ENCODE measurements at places on chromosomes 1 and 21. TPM values are rescaled to one million over a fixed set of nuclear protein-coding genes. Genes with fewer than 3 reads are reported as not detected.

Gene TSSK3
- total RNA-seq: not detected

Gene OR2M3
- total RNA-seq: not detected

DNA sequence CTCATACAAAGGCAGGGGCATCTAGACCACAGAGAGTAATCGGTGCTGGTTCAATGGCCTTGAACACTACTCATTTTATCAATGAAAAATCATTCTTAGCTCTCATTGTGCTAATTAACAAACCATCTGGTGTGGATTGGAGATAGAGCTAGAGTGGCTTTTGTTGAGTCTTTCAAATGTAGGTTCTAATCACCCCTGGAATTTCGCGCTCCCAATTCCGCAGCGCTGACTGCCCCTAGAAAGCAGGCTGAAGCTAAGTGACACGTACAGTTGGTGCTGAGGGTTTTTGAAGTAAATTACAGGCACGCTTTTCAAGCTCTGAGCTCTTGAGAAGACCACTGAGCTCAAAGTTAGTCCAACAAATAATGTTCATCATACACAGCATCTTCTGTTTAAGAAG is 31.2 kb upstream of the CA6 start:
- DNase-seq: no peak

DNA sequence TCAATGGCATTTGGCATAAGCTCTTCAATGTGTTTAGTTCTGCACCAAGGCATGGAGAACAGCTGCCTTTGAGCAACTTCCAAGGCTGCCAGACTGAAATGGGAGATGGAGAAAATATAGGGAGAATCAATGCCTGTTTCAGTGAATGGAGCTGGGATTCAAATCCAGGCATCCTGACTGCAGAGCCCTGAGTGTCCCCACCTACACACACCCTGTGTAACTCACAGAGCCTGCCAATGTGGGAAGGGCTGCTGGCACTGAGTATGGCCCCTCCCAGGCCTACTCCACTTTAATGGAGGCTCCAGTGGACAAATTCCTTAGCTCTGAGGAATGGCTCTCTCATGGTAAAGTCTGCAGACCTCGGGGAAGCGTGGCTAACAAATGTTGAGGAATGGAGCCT is 145.6 kb upstream of the TNR start:
- no peak for DNase-seq

GRCh38 chr1:160685266-160685665 is 26.4 kb downstream of the CD48 start:
- no peak for DNase-seq

Data from suprapubic skin (tissue), 4 donors.